G401 (cell line): ENCODE measurements at places on chromosomes 4 and X.

- no peak for DNase-seq
Observed at GRCh38 chr4:19806865-19807264, 444.8 kb upstream of the SLIT2 start.

DNA sequence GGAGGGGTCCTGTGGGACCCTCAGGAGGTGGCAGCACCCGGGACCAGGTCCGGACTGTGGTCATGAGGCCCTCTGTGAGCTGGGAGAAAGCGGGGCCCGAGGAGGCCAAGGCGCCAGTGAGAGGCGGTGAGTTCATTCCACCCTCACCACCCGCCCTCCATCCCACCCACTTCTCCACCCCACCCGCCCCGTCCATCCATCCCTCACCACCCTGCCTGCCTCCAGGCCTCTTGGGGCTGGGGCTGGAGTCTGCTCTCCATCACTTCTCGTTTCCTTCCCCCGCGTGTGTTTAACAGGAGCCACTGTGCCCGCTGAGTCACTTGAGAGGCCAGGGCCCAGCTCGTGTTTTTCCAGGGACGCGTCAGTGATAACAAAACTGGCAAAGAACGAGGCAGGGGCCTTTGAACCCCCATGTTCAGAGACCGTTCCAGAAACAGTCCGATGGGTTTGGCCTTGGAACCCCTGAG lies 6.2 kb downstream of the SH3TC1 start:
- no peak for DNase-seq

GRCh38 chr4:47530801-47531200 lies 45.7 kb downstream of the ATP10D start:
- no peak for DNase-seq

DNA sequence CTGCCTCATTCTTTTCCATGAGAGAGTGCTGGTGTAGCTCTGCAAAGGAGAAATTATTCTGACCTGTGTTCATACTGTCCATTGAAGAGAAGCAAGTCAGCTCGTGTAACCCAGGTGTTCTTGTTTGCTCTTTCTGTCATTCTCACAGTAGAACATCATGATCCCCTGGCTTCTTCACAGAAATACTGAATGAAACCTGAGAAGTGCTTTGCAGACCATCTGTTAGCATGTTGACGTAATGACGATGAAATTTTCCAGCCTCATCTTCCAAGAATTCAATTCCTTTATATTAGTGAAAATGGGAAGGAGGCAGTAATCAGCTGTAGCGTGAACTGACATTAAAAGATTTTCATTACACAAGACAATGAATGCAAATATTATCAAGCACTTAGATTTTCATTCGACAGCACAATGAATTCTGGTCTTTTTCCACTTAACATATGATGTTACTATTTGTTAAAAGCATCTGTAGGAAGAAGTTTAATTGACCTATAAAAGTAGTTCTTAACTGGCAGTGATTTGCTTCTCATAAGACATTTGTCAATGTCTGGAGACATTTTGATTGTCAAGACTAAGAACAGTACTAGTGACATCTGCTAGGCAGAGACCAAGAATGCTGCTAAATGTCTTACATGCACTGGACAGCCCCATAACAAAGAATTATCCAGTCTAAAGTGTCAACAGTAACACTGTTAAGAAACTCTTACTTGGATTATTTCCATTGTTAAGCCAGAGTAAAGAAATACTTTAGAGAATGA lies 246.3 kb downstream of the BANK1 start:
- peak; percentile 97 for DNase-seq

DNA sequence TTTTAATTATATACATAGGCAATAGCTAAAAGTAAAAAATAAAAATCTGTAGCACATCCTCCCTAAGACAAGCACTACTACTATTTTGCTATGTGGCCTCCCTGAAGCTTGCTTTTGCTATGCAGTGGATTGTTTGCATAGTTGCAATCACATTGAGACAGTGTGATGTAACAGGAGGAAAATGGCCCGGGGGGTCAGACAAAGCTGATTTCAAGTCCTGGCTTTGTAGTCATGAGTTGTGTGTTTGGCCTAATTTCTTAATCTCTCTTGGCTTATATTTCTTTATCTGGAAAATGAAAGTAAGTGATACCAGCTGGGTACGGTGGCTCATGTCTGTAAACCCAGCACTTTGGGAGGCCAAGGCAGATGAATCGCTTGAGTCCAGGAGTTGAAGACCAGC lies 166.6 kb downstream of the LHFPL1 start:
- no peak for DNase-seq

DNA sequence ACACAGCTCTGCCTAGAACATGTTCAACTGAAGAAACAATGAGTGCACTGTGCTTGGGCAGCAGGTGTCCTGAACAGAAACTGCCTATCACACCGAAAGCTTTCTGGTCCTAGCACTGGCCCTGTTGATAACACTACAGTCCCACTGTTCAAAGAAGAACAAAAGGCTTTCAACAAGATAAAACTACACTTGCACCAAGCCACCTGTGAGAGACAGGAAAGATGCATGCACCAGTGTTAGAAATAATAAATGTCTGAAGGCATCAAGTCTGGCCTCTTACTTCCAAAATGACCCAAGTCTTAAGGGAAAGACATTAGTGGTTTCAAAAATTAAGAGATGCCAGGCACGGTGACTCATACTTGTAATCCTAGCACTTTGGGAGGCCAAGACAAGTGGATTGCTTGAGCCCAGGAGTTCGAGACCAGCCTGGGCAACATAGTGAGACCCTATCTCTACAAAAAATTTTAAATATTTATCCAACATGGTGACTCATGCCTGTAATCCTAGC lies 68.7 kb downstream of the APBB2 start:
- no peak for DNase-seq

DNA sequence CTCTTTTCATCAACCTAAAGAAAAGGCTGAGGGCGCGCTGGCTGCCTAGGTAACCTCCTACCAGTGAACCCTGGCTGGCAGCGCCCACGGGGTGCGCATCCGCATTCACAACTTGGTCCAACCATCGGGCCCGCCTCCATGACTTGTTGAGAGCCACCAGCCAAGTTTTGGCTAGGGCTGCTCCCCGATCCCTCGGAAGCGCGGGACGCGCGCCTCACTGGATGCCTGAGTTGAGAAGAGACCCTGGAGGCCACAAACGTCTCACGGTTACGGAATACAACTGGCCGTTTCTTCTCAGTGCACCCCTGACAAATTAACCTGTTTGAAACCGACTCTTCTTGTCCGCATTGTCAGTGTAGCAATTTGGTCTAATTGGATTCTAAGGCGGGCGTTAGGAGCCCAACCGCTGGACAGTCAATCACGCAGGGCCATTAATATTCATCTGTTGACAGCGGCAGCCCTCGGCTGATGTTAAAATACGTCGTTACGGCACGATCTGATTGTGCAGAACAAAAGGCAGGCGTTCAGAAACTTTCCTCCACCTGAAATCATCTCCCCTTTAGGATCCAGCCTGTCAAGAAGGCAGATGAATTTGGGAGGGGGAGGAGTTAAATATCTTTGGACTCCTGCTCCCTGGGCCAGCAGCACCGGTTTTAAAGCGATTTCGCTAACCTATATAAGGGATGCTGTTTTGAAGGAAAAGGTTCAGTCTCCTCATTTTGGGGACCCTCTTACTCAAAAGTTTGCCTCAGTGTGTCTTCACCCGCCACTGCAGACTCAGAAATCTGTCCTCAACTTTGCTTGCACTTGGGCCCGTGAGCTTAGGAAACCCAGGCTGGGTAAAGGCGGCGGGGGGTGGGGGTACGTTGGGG lies 1.2 kb downstream of the GPC3 start:
- no peak for DNase-seq

GRCh38 chr4:123255971-123256370 lies 140.6 kb upstream of the SPRY1 start:
- no peak for DNase-seq

DNA sequence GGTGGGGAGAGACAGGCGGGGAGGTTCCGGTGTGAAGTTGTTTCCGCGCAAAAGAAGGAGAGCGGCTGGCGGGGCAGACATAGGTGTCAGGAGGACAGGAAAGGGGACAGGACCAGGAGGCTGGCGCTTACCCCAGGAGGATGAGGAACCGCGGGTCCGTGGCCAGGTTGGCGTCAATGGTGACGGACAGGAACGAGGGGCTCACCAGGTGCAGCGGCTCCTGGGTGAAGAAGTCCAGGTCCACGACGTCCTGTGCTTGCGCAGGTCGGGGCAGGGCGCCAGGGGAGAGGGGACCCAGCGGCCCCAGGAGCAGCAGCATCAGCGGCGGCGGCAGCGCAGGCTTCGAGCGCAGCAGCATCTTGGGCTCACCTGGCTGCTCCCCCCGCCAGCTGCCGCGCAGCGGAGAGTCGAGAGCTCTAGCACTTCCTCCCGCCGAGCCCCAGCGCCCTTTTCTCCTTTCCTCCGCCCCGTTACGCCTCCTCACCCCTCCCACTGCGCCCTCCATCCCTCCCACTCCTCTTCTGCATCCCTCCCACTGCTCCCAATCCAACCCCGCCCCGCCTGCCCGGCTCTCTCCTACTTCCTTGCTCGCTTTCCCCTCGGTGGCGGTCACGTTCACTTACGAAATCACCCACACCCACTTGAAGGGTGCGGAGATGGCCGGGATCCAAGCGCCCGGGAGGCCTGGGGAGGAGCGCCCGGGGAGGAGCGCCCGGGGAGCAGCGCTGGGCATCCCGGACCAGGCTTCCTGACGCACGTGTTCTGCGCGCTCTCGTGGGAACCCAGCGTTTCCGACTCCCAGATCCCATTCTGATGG lies at the start of gene HPSE:
TSS of gene HPSE (minus strand) at position 424 of the 817 bp plus-strand sequence. CDS start at position 358, 66 bp downstream.
- DNase-seq, result no peak

GRCh38 chr4:155207534-155208257 lies 740 bp upstream of the NPY2R start:
- DNase-seq, result no peak

DNA sequence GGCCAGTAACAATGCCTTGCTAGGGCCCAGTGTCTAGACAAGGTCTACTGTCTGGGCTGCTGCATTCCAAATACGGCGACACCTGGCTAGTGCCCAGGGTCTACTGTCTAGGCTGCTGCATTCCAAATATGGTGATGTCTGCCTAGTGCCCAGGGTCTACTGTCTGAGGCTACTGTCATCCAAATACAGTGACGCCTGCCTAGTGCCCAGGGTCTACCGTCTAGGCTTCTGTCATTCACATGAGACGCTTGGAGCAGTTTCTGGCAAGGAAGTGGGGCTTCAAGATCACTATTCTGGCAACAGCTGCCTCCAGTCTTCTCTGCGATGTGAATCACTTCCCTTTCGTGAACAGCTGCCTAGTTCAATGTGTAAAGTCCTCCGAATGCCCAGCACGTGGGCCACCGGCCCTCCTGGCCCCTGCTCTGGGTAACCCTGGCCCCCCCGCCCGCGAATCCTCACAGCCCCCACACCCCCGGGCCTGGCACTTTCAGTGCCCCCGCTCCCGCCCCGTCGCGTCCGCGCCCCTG lies 12.7 kb downstream of the ACOX3 start:
- peak; percentile 24 for DNase-seq

DNA sequence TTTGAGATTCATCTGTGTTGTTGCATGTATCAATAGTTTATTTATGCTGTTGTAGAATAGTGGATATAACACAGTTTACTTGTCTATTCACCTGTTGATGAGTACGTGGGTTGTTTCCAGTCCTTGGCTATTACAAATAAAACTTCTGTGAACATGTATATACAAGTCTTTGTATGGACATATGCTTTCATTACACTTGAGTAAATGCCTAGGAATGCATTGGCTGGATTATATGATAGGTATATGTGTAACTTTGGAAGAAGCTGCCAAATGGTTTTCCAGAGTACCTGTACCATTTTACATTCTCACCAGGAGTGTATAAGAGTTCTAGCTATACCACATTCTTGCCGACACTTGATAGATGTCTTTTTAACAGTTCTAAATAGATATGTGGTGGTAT lies 16.5 kb downstream of the ART3 start:
- no peak for DNase-seq

DNA sequence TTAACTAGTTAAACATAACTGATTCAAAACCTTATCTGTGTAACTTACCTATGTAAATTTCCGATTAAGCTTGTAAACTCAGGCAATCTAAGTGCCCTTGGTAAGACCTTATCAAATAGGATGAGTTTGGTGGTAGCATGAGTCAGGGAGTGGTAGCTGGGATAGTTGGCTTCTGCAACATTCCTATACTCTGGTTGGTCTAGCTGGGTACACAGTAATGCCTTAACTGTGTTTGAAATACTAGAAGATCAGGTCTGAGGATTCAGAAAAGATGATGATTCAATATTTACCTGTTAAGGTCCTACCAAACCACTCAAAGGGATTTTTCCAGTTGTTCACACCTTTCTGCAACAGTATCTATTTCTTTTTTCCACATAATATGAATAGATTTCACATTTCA lies 5.3 kb downstream of the YIPF7 start:
- DNase-seq, result no peak

- DNase-seq, result no peak
Observed at GRCh38 chrX:15418707-15419181, 34.5 kb upstream of the VEGFD start.
